ENCODE measurements at places on chromosomes 2 and 18.

DNA sequence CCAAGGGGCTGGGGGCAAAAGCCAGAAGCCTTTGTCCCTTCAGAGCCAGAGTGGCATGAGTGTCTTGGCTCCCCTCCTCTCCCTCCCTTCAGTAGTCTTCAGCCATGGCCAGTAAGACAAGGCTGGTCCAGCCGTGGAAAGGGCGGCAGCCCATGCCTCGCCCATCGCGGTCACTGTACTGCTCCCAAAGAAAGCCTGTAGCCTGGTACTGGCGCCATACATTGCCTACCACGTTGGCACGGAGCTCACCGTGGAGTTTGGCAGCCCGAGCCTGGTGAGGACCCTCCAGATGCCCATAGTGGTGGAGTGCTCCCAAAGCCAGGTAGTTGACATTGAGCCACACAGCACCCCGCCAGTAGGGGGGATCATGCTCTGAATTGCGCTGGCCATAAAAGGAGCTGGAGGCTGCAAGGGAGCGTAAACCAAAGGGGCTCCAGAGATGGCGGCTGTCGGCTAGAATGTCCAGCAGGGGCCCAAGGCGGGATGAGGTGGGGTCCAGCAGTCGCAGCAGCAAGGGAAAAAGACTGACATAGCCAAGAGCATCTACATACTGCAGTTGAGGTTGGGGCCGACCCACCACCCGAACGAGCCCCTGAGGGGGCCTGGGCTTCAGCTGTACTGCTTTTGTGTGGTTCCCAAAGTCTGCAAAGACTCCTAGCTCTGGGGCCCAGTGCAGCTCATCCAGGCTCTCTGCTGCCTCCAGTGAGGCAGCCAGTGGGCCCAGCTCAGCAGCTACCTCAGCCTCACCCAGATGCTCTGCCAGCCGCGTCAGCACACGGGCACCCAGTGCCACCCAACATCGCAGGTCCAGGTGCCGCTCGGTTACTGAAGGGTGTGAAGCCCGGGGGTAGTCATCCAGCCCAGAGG lies 3.2 kb downstream of the WBP1 start:
- DNase-seq, result no peak

DNA sequence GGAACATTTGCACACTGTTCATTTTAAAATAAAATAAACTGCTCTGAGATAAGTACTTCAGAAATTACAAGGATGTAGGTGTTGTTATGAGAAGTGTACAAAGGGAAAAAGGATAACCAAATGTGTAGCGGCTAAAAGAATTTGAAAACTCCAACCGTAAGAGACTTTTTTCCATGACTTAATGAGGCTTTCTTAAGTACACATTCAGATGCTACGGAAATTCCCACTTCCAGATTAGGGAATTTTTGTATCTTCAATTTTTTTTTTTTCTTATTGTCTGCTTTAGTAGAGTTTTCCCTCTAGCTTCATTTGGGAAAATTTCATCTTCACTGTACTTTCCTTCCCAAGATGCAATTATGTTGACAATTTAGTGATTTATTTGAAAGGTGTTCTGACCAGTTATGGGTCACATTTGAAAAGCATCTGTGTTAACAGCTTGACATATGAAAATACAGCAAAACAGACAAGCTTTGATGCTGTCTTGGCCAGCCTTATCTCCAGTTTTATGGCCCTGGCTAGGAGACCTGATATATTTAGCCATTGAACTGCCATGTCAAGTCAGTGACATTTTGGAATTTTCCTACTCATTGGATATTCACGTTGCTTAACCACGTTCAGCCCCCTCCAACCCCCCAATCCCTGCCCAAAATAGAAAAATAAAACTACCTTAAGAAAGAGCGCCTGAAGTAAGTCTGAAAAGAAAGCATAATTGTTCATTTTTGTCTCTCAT lies 105.6 kb downstream of the FEZ2 start:
- no peak for DNase-seq

DNA sequence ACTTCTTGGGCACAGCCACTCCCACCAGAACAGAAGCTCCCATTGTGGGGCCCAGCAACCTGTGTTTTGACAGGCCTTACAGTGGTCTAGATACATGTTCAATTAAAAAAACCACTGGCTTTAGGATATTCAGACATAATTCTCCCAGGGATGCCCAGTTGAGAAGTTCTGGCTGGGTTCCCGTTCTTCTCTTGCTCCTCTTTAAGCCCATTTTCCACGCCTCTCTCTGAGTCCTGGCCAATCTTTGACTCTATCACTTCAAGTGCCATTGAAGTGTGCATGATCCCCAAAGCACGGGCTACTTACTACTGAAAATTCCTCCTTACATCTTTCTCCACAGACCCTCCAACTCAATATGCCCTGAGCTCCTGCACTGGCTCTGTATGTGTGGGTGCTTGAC lies 17.5 kb upstream of the SULT1C3 start:
- no peak for DNase-seq

DNA sequence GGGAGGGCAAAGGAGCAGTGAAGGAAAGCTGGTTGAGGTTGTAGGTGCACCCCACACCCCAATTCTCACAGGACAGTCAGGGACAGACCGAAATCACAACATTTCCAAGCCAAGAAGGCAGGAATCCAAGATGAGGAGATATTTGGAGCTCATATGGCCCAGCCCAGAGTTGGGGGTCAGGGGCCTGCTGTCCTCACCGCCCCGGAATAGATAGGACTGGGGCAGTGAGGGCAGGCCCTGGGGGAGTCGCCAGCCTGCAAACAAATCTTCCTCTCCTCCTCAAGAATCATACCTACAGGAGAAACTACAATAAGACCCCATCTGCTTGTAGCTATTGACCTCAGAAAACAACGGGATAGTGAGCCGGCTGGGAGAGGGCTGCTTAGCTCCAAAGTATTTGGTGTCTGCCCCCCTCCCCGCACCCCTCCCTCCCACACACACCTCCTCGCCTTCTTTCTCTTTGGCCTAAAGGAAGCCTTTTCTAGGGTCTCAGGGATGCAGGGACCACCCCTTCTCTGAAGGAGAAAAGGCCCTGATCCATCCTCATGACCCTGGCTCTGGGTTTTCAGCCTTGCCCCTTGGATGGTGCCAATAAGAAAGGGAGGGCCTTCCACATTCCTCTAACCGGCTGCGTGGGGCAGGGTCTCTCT lies 3.8 kb downstream of the EN1 start:
- DNase-seq, result no peak

DNA sequence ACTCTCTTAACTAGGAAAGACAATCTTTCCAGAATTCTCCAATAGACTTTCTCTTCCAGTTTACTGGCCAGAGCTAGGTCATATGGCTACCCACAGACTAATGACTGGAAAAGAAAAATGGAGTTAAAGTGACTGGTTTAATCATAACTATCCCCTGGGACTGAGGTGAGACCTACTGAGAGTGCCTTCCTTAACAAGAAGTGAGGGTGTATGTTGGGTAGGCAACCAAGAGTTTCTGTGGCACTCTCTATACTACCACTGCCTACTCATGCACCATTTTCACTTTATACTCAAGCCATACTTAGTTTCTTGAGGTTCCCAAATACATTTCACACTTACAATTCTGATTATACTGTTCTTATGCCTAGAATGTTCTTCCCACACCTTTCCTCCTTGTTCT lies 6.9 kb upstream of the GFPT1 start:
- no peak for DNase-seq

Measured in NCI-H187 (cell line).